ENCODE measurements at places on chromosomes 11 and 22.

GRCh38 chr11:64571410-64572091, 19.5 kb upstream of the SLC22A12 start:
- peak; percentile 50 for DNase-seq

- peak; percentile 29 for DNase-seq
These were observed 106.1 kb upstream of the CLMP start for GRCh38 chr11:123301013-123301591.

DNA sequence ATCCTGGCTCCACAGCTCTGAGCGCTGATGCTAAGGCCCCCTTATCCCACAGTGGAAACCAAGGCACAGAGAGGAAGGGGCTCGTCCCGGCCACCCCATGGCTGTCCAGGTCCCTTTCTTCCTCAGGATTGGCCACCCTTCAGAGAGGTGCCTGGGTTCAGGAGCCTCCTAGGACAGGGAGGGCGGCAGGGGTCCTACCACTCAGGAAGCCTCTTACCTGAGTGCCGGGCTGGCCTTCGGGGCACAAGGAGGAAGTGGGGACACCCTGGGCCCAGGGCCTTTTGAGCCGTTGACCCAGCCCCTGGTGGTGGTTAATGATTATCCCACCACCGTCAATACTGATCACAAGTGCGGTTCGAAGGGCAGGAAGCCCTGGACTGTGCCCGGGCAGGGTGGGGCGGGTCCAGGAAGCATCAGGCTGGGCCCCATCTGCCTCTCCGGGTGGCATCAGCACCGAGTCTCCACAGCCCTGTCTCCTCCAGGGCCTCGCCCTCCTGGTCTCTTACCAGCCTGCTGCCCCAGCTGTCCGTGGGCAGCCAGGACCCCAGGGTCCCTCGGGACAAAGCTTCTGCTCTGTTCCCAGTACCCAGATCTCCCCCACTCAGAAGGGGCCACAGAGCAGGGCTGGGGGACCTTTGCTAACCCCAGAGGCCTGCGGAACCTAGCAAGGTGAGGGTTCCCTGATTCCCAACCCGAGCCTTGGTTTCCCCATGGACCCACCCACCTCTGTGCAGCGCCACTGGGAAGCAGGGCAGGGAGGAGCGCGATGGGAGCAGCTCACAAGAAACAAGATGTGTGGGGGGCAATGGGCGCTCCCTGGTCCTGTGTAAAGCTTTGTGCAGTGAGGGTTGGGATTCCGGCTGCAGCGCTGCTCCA, 15.0 kb upstream of the EHD1 start:
- peak; percentile 78 for DNase-seq

GRCh38 chr22:45476814-45477213, 25.9 kb upstream of the FBLN1 start:
- DNase-seq, result no peak

DNA sequence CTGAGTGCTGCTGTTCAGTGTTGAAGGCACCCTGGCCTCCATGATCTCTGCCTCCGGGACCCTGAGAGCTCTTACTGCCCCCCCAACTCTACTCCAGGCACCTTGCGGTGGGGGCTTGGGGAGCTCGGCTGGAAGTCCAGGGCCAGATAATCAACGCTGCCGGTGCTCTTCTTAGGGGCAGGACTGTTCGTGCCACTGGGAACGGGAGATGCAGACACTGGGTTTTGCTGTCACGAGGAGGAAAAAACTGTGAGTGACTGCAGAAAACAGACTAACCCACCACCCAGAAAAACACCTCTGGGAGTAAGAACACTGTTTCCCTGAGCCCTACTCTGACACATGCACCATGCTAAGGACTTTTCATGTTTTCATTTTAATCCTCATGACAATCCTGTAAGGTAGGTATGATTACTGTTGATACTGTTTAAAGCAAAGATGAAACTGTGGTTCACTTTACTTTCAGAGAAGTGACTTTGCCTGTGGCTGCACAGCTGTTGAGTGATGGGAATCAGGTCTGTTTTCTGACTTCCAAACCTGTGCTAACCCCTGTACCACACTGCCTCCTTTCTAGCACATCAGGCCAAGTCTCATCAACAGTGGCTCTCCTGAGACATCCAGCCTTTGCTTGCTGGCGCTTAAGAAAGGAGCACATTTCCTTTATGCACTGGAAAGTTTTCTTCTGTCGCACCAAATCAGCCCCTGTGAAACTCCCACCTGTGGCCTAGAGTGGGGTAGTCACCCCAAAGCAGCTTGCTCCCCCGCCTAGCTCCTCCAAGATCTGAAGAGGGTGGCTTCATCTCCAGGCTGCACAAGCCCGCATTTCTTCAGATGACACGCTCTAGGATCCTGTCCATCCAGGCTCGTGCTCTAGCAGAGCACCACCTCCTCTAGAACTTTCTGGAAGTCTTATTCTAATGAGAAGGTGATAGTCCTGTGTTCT, 31.8 kb downstream of the USP35 start:
- DNase-seq, result no peak
